ENCODE measurements at places on chromosomes 7 and 10.

DNA sequence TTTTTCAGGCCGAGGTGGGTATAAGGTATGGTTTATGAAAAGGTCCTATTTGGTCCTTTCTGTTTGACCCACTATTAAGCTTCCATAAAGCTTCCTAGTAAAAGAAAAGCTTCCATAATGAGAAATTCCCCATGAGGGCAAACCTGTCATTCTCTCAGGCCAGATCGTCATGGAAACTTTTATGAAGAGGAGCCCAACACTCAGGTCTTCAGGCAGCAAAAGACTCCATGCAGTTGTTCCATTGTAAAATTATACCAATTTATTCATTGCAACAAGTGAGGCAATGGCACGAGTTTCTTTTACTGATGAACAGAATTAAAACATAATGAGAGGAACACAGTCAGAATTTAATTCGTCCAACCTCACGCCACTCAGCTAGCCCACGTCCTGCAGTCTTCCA lies 188.6 kb downstream of the MTERF1 start:
- no peaks in the 10 kb centered on the region for H3K36me3 ChIP-seq
- DNase-seq = no peak
- no peak overlapping the region for H3K27ac ChIP-seq
- no peak overlapping the region for H3K4me3 ChIP-seq
- H3K4me1 ChIP-seq = no peaks in the 10 kb centered on the region

DNA sequence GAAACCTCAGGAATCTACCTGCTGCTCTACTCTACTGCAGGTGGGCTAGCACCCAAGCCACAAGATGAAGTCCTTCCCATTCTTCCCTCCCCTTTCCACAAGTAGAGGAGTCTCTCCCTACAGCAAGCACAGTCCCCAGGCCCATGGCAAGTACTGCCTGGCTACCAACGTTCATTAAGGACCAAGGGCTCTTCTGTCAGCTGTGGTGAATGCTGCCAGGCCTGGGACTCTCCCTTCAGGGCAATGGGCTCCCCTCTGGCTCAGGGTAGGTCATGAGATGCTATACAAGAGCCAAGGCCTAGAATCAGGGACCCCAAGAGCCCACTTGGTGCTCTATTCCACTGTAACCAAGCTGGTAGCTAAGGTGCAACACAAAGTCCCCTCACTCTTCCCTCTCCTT lies 39.8 kb downstream of the SNX13 start:
- no peak overlapping the region for H3K4me3 ChIP-seq
- no peaks in the 10 kb centered on the region for H3K36me3 ChIP-seq
- DNase-seq = no peak

- no peak overlapping the region for H3K27ac ChIP-seq
- H3K27me3 ChIP-seq = no peaks in the 10 kb centered on the region
- no peaks in the 10 kb centered on the region for H3K36me3 ChIP-seq
- H3K4me1 ChIP-seq = no peaks in the 10 kb centered on the region
- H3K4me3 ChIP-seq = no peak overlapping the region
- no peak for DNase-seq
These were observed 238.3 kb downstream of the AGMO start for GRCh38 chr7:15323550-15323949.

DNA sequence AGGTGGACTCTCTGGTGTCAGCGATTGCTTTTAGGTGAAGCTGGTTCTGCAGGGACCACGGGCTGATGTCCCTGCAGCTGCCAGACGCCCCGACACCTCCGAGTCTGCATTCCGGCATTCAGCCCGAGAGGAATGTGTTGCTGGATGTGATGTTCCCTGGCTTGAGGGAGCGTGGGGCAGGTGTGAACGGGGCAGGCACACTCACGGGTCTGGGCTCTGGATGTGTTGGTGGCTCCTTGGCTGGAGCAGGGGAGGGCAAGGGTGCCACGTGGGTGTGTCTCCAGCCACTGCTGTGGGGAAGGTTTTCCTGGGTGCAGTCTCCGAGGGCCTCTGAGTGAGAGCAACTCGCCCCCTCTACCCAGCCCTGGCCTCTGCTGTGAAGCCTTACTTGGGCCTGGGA lies 140.5 kb downstream of the CAMK1D start:
- no peak for DNase-seq
- H3K4me1 ChIP-seq = peaks cover 10% of the 10 kb centered on the region
- no peak overlapping the region for H3K27ac ChIP-seq
- H3K4me3 ChIP-seq = no peak overlapping the region
- no peaks in the 10 kb centered on the region for H3K27me3 ChIP-seq
